ENCODE measurements at places on chromosomes 3 and 15. TPM values are rescaled to one million over a fixed set of nuclear protein-coding genes. Genes with fewer than 3 reads are reported as not detected.
A peak's percentile ranks its signal among the peaks of the same experiment; 100 is the strongest.

DNA sequence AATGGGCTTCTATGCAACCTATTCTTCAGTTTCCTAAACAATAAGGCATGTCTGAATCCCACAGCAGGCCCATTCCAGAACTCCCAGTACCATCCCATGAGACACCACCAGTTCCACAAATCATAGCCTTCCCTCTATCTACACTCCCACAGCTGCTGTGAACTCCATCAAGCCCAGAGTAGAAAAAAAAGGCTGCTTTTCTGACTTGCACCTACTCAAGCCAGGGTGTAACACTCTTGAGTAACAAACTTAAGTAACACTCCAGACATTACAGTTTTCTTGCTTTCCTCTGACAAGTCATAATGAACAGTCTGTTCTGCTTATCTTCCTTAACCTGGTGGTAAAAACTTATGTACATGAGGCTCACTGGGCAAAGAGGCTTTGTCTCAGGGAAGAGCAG lies 283.1 kb downstream of the NFKBIZ start:
- H3K27ac ChIP-seq: no peak overlapping the region
- DNase-seq: no peak
- H3K4me1 ChIP-seq: no peaks in the 10 kb centered on the region
- H3K4me3 ChIP-seq: no peak overlapping the region
- no peaks in the 10 kb centered on the region for H3K36me3 ChIP-seq

GRCh38 chr15:46735115-46735514 lies 982.2 kb upstream of the SEMA6D start:
- no peaks in the 10 kb centered on the region for H3K27me3 ChIP-seq
- no peaks in the 10 kb centered on the region for H3K4me1 ChIP-seq
- no peaks in the 10 kb centered on the region for H3K36me3 ChIP-seq
- DNase-seq: no peak

- no peaks in the 10 kb centered on the region for H3K4me1 ChIP-seq
- DNase-seq: no peak
- no peak overlapping the region for H3K4me3 ChIP-seq
Observed at GRCh38 chr3:35688826-35689225, 49.5 kb downstream of the ARPP21 start.

DNA sequence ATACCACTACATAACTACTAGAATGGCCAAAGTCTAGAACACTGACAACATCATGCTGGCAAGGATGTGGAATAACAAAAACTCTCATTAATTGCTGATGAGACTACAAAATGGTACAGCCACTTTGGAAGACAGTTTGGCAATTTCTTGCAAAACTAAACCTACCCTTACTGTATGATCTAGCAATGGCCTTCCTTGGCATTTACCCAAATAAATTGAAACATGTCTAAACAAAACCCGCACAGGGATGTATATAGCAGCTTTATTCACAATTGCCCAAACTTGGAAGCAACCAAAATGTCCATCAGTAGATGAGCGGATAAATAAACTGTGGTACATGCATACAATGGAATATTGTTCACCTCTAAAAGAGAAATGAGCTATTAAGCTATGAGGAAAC lies 87.9 kb upstream of the SLC24A5 start:
- no peaks in the 10 kb centered on the region for H3K4me1 ChIP-seq
- no peaks in the 10 kb centered on the region for H3K27me3 ChIP-seq
- H3K4me3 ChIP-seq: no peak overlapping the region
- no peak for DNase-seq
- no peak overlapping the region for H3K27ac ChIP-seq

DNA sequence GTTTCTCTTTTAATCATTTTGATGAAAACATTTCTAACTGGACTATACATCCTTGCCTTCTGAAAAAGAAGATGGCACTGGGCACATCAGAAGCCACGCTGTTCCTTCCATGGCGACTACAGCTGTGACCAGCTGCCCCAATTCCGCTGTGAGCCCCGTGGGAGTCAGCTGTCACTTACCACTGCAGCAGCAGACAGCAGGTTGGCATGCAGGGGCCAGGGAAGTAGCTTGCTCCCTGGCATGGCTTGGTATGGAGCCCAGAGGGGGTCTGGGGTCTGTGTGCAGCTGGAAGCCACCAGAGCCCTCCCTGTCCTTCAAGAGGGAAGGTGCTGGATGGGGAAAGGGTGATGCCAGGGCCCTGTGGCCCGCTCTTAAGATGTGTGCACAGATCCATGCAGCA lies 4.5 kb upstream of the ZXDC start:
- H3K36me3 ChIP-seq: no peaks in the 10 kb centered on the region
- H3K4me1 ChIP-seq: no peaks in the 10 kb centered on the region
- H3K27ac ChIP-seq: no peak overlapping the region
- no peak for DNase-seq
- no peaks in the 10 kb centered on the region for H3K27me3 ChIP-seq

- no peaks in the 10 kb centered on the region for H3K4me1 ChIP-seq
- H3K27me3 ChIP-seq: no peaks in the 10 kb centered on the region
- no peak overlapping the region for H3K27ac ChIP-seq
- no peak for DNase-seq
- H3K36me3 ChIP-seq: peaks cover 89% of the 10 kb centered on the region
Observed at GRCh38 chr3:197833930-197834715, 43.1 kb downstream of the LRCH3 start.

DNA sequence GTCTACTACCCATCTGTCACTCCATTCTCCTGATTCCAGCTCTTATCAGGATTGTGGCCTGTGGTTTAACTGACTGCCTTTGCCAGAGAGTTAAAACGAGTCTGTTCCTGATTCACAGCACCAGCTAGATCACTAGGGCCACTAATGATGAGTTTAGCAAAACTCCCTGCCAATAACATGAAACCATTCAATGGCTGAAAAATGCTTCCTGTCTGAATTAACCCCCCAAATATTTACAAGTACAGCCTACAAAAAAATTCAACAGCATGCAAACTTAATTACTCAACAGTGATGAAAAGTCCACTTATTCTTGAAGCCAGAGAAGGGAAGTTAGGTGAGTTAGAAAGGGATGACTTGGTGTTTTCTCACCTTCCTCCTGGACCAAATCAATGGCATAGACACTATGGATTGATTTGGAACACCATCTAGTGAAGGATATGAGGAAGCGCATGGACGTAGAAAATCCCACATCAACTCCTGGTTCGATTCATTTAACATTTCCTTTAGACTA lies 141.4 kb downstream of the TGFBR2 start:
- peaks cover 14% of the 10 kb centered on the region for H3K4me1 ChIP-seq
- DNase-seq: no peak
- no peaks in the 10 kb centered on the region for H3K27me3 ChIP-seq
- no peak overlapping the region for H3K27ac ChIP-seq
- H3K4me3 ChIP-seq: no peak overlapping the region

- H3K4me1 ChIP-seq: peaks cover 5% of the 10 kb centered on the region
- no peak overlapping the region for H3K4me3 ChIP-seq
- H3K36me3 ChIP-seq: no peaks in the 10 kb centered on the region
- H3K27ac ChIP-seq: no peak overlapping the region
- no peak for DNase-seq
- H3K27me3 ChIP-seq: no peaks in the 10 kb centered on the region
Observed at GRCh38 chr3:151226088-151226563, 23.1 kb upstream of the GPR171 start.

DNA sequence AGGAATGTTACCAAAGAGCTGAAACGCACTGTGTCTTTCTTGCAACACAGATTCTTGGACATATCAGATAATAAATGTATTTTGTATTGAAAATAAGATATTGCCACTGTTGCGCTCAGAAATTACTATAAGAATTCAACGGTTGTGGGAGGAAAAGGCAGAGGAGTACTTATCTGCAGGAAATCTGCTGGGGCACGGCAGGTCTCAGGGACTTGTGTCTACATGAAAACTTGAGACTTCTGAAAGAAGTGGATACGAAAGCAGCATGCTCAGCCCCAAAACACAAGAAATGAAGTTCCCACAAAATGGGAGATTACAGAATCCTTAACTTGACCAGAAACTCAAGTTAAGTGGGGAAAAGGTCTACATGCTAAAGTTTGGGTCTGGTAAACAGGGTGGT lies 86.5 kb downstream of the IGSF11 start:
- H3K27ac ChIP-seq: no peak overlapping the region
- DNase-seq: no peak
- H3K36me3 ChIP-seq: no peaks in the 10 kb centered on the region
- H3K4me1 ChIP-seq: peaks cover 10% of the 10 kb centered on the region

DNA sequence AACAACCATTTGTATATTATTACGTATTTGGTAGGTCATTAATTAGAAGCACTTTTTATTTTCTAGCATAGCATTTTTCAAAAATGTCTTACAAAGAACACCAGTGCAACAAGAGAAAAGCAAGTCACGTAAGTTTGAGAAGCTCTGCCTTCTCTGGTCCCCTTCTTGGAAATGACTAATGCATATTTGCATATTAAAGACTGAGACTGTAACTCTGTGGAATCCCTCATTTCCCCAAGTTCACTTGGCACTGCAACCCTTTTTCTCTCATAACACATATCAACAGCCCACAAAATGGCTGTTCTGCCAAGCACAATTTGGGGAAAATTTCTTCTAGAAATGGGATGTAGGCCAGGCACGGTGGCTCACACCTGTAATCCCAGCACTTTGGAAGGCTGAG lies 176.3 kb downstream of the ERC2 start:
- H3K36me3 ChIP-seq: no peaks in the 10 kb centered on the region
- no peak for DNase-seq
- no peak overlapping the region for H3K27ac ChIP-seq
- no peak overlapping the region for H3K4me3 ChIP-seq
- no peaks in the 10 kb centered on the region for H3K4me1 ChIP-seq

DNA sequence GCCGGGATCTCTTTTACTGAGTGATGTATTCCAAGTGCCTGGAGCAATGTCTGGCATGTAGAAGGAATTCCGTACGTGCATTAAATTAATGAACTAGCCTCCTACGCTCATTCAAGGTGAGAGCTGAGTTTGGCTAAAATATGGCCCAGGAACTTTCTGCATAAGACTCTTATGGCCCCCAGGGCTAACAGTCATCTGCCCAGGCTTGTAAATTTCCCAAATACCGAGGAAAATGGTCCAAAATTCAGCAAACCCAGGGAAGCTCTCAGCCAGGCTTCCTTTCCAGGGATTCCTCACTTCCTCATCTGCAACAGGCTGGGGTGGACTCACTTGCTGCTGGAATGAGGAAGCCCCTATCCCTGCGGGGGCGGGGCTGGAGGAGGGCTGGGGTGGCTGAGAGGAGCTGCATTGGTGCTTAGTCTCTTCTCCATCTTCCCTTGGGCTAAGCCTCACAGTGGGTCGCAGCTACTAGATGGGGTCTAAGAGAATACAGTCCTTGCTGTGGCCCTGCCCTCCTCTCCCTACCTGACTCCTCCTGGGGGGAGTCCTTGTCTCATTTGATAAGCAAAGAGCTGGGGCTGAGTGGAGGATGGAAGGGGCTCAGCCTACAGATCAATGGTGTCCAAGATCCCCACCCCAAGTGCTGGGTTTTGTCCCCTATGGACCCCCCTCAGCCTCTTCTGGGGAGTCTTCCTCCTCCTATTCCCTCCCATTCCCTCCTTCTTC lies 28.5 kb upstream of the APOD start:
- H3K4me1 ChIP-seq: no peaks in the 10 kb centered on the region
- H3K27me3 ChIP-seq: no peaks in the 10 kb centered on the region
- DNase-seq: peak; percentile 54
- H3K36me3 ChIP-seq: no peaks in the 10 kb centered on the region

DNA sequence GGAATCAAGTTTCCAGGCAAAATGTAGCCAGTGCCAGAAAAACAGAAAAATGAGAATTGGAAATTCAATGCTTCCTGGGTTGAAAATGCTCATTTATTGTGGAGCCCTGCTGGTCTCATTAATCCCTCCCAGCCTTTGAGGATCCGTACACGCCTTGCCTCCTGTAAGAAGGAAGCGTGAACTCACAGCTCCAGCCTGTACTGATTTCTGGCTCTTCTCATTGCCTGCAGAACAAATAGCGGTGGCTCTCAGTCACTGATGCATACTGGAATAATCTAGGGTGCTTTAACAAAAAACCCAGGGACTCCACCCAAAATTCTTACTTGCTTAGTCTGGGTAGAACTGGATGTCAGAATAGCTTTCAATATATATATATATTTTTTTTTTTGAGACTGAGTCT lies 29.3 kb upstream of the SLC24A5 start:
- H3K4me3 ChIP-seq: no peak overlapping the region
- no peak overlapping the region for H3K27ac ChIP-seq
- H3K36me3 ChIP-seq: no peaks in the 10 kb centered on the region
- no peaks in the 10 kb centered on the region for H3K4me1 ChIP-seq
- no peaks in the 10 kb centered on the region for H3K27me3 ChIP-seq

DNA sequence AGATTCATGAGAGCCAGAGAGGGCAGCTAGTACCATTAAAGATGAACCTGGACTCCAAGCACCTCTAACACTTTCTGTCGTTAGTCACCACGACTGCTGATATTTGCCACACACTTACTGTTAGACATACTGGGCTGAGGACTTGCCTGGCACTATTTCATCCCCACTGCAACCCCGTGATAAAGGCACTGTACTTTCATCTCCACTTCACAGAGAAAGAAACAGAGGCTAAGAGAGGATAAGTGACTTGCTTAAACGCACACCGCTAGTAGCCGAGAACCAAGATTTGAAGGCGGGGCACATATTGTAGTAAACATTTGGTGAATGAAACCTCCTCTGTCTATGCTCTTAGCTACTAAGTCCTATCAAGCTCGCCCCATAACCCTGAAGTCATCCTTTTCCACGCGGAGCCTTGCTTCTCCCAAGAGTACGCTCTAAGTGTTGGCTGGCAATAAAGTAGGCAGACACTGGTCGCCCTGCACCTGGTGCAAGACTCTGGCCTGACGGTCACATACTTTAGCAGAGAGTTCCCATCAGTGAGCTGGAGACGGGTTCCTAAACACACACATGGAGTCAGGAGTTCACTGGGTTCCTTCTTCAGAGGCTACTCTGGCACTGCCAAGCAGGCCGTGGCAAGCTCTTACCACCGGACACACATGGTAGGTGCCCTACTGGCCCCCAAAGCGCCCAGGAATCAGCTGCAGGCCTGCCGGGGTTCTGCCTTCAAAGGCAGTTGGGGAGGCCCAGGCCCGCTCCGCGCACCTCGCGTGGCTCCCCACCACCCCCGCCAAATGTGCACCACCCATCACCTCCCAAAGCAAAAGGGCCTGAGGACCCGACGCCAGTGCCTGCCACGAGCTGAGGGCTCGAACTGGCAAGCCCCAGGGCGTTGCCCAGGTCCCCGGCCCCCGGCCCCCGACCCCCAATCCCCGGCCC lies 951 bp downstream of the POMGNT2 start:
- peaks cover 20% of the 10 kb centered on the region for H3K27me3 ChIP-seq
- no peaks in the 10 kb centered on the region for H3K4me1 ChIP-seq
- H3K36me3 ChIP-seq: no peaks in the 10 kb centered on the region
- peak; percentile 63 for DNase-seq
- H3K4me3 ChIP-seq: peak overlapping the region; percentile 75

The NCKIPSD gene
- 32.5 TPM for total RNA-seq

The MIX23 gene
- 65.3 TPM for total RNA-seq

The MYEF2 gene
- 56.5 TPM for total RNA-seq

The LRRN1 gene
- total RNA-seq: 109 TPM

The FANCD2OS gene
- total RNA-seq: not detected

The STOML1 gene
- total RNA-seq: 3.8 TPM

The PTPRG gene
- 76.5 TPM for total RNA-seq

The FSIP1 gene
- total RNA-seq: 0.73 TPM

Measured in endodermal cell (in vitro differentiated cells).